ENCODE measurements at places on chromosomes 11 and 22.

- no peak for DNase-seq
Measured at GRCh38 chr11:31492320-31492913, 17.0 kb downstream of the IMMP1L start.

- no peak for DNase-seq
Measured at GRCh38 chr11:19779740-19780139, 67.1 kb downstream of the NAV2 start.

GRCh38 chr11:109512249-109512648 lies 90.3 kb downstream of the C11orf87 start:
- no peak for DNase-seq

DNA sequence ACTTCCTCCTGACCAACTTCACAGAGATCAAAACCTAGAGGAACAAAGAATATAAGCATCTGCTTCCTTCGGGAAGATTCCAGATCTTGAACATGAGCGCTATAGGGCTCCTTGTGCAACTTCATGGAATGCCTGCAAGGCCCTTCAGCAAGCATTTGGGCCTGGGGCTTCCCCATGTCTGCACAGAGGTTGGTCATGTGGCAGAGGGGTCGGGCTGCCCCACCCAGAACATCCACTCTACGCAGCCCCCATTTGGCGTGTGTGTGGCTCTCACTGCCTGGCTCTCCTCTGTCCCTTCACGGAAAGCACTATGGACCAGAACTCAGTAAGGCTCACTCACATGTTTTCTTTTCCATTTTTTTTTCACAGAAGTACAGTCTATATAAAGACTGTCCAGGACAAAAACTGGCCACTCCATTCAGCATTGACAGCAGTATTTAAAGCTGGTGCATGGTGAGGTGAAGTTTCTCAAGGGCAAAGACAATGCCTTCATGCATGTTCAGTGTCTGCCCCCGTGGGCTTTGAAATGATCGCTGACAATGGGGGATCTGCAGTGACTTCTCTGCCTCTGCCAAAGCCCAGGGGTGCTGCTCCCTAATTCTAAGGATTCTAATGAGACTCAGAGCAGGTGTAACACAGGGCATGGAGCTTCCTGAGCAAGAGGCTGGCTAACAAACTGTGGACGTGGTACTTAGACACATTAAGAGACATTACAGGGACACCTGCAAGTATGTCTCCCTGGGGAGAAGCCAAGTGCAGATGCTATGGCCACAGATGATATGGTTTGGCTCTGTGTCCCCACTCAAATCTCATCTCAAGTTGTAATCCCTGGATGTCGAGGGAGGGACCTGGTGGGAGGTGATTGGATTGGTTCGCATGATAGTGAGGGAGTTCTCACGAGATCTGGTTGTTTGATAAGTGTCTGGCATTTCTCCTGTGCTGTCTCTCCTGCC lies 66.5 kb upstream of the PITPNB start:
- no peak for DNase-seq

- no peak for DNase-seq
Measured at GRCh38 chr11:115185507-115185906, 318.7 kb downstream of the CADM1 start.

DNA sequence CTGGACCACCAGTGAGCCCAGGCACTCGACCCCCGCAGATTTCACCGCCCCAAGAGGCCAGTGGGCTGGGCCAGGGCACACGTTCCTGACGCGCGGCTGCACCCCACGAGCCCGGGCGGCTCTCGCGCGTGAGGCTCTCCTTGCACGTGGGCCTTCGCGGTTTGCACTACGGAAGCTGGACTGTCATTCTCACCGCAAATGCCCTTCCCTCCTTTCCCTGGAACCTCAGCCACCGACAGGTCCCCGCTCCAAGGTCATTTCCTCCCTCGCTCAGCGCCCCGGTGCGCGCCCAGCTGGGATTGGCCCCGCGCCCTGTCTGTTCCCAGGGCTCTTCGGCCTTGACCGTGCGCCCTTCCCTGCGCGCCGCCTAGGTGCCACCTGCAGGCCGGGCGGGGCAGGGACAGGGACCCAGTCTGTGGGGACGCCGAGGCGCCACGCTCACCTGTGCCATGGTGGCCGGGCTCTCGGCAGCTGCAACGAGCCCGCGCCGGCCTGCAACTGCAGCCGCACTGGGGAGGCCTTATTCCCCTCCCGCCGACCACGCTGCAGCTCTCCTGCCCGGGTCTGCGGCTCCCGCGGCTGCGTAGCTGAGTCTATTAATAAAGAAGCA lies 2.1 kb upstream of the CPT1A start:
- DNase-seq = no peak

DNA sequence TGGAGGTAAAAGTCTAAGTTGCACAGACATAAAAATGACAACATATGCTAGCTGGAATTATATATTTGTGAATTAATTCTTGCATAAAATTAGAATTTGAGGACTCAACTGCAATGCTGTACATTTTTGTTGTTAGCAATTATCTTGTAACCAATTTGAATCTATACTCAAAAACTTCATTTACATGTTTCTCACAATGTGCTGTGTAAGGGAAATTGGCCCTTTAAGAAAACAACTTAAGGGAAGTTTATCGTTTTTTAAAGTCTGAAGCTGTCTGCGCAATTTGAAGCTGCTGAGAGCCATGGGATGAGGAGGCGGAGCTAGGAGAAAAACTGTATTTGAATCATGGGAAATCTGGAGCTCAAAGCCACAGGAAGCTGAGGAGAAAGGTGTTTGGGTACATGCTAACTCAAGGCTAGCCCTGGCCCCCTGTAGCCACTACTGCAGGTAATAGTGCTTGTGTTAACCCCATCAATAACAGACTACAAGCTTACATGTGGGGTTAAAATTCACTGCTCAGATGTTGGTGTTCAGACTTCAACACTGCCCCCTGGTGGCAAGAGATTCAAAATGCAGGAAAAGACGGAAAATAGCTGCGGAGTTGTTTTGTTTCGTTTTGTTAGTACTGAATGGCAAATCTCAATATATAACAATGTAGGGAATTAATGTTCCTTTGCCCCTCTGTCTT lies 126.1 kb downstream of the BRD1 start:
- no peak for DNase-seq
